Stimulated activated CD4-positive, alpha-beta T cell treated with anti-CD3 and anti-CD28 coated beads, Interleukin-1b, Interleukin-23, amount 100 ng/mL, for 48 hours (primary cell): ENCODE measurements at places on chromosomes 7 and 10.

DNA sequence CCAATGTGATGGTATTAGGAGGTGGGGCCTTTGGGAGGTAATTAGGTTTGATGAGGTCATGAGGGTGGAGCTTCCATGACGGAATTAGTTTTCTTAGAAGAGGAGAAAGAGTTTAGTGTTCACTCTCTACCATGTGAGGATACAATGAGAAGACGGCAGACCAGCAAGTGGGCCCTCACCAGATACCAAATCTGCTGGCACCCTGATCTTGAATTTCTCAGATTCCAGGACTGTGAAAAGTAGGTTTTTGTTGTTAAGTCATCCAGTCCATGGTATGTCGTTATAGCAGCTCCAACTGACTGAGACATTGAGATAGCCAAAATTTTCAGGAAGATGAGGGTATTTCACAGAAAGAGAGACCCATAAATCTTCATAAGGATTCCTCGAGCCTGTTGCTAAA, 3.6 kb upstream of the TMEM196 start:
- no peak for DNase-seq

GRCh38 chr10:100670368-100670767, 75.0 kb upstream of the PAX2 start:
- no peak for DNase-seq

- DNase-seq: no peak
These were observed 47.4 kb downstream of the JAZF1 start for GRCh38 chr7:28132959-28133870.

DNA sequence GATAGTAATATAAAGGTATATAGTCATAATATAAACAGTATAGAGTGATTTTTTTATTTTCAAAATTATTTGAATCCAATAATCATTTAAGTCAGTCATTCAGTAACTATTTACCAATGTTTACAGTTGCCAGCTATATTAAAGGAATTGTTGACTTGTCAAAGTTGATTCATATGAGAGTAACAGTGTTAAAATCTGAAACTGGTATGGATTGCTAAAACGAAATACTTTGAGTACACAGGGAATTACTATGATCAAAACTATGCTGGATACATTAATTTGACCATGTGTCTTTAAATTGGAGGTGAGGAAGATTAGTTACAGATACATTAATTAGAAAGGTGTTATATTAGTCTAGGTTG, 282.6 kb downstream of the ADK start:
- no peak for DNase-seq

GRCh38 chr7:121372376-121373010, 23.6 kb downstream of the FAM3C start:
- DNase-seq: no peak

DNA sequence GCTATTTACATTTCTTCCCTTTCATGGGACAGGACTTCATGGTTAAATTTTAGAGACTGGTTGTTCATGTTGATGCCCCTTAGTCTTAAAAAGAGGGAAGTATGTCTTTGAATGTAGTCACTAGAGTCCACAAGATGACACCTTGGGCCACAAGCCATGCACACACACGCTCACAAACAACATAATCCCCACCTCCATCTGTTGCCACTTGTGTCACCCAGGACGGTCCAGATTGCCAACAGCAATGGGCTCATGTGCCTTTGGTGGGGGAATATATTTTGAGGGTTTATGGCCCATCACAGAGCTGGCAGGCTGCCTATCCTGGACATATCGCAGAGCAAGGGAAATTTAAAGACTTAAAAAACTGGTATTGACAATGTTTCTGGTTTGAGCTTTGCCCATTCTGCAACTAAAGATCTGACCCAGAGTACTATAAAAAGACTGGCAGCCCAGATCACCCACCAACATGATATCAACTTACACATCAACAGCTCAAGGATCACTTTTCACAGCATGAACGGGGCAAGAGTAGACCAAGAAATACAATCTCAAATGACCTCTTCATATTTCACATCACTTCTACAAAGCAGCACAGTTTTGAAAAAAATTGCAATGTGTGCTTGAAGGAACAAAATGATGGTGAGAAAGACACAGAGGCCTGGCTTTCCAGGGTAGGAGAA, 50.5 kb downstream of the STRA8 start:
- DNase-seq: no peak
